Esophagus squamous epithelium (tissue), 5 donors: ENCODE measurements at places on chromosomes 6 and 20.

- no peak for DNase-seq
Observed at GRCh38 chr6:57127763-57128162, 37.8 kb downstream of the ZNF451 start.

DNA sequence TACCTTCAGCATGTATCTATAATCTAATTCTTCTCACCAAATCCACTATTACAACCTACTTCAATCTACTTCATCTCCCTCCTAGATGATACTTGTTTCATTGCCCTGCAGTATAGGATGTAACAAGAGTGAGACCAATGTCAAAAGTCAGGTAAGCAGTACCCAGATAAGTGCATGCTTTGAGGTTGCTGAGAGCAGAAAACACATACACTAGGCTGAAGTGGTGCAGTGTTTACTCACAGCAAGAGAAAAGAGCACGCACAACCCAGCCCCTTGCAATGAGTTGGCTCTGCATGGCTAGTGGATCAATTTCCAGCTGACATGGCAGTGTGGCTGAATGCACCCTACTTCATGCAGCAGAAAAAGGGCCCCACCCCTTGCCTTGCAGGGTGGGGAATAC, 199.9 kb downstream of the EPHA7 start:
- DNase-seq = no peak

- no peak for DNase-seq
Observed at GRCh38 chr6:53982366-53983050, 128.7 kb upstream of the MLIP start.

- no peak for DNase-seq
Observed at GRCh38 chr6:91476000-91476399, 889.1 kb upstream of the MAP3K7 start.

DNA sequence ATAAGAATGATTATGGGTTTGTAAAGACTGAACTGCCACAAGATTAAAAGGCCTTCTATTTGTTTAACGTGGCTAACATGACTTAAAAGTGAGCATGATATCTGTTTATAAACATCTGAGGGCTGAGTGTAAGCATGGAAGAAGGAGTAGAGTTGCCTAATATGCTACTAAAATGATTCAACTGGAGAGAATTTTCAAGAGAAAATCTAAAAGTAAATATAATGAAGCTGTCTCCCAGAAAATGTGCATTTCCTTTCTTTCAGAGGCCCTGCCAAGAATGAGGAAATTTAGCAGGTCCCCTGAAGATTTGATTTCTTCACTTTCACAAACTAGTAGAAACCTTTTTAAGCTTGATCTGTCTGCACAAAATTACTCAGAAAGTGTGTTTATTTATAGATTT, 4.2 kb upstream of the EYA4 start:
- no peak for DNase-seq

- DNase-seq = no peak
Observed at GRCh38 chr20:45611054-45611453, 18.5 kb upstream of the WFDC10A start.

DNA sequence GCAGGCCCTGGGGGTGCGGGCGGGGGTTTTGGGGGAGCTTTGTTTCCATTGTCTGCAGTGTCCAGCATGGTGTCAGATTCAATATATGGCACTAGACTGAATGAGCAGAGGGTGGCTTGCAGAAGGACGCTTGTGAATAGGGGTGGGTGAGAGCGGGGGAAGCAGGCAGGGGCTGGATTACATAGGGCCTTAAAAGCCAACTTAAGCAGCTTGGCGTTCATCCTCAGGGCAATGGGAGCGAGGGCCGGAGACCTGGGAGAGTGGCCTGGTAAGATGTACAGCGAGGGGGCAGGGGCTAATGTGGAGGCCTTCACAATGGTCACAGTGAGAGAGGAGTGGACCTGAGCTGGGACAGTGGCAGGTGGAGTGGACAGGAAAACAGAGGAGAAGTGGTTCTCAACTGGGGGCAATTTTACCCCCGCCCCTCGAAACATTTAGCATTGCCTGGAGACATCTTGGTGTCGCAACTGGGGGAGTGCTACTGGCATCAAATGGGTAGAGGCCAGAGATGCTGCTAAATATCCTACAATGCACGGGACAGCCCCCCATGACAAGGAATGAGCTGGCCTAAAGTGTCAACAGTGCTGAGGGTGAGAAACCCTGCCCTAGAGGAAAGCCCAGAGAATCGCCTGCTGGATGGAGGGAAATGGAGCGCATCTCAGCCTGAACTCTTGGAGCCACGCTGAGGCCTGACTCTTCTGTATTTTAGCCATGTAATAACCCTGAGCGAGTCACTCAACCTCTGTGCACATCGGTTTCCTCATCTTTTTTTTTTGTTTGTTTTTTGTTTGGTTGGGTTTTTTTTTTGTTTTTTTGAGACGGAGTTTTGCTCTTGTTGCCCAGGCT, 15.1 kb upstream of the BAK1 start:
- DNase-seq = no peak

DNA sequence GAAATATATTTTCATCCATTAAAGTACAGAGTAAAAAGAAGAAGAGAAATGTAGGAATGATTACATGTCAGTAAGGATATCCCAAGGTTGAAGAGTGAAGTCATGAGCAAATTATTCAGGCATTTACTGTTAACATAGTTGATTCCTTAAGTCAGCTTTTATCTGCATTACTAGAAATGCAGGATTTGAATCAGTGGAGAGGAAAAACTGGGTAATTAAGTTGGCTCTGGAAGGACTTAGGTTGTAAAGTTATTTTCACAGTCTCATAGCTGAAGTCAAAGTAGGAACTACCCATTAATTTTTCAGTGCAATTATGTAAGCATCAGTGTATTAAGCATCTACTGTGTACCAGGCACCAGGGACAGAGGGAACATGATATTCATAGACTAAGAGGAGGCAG, 7.8 kb downstream of the NAA20 start:
- DNase-seq = no peak
